ENCODE measurements at places on chromosomes 1 and 21. TPM values are rescaled to one million over a fixed set of nuclear protein-coding genes. Genes with fewer than 3 reads are reported as not detected.

YIPF1 gene
- total RNA-seq: 11.7 TPM

OR10Z1 gene
- not detected for total RNA-seq

ATF6 gene
- 14.3 TPM for total RNA-seq

NPR1 gene
- 2.6 TPM for total RNA-seq

GJA9 gene
- total RNA-seq: not detected

PEA15 gene
- 176 TPM for total RNA-seq

CFH gene
- total RNA-seq: 4.2 TPM

GBP6 gene
- total RNA-seq: not detected

PTGFR gene
- not detected for total RNA-seq

C1QC gene
- not detected for total RNA-seq

RNPEP gene
- 84.0 TPM for total RNA-seq

CD48 gene
- not detected for total RNA-seq

SEC16B gene
- total RNA-seq: 1.3 TPM

AADACL3 gene
- not detected for total RNA-seq

ARMH1 gene
- 0.66 TPM for total RNA-seq

C4BPB gene
- 1.5 TPM for total RNA-seq

SOX13 gene
- 19.7 TPM for total RNA-seq

RPE65 gene
- not detected for total RNA-seq

KRTAP12-2 gene
- total RNA-seq: not detected

WDR26 gene
- 37.2 TPM for total RNA-seq

AHDC1 gene
- total RNA-seq: 19.1 TPM

ARHGEF11 gene
- total RNA-seq: 18.0 TPM

ZNF648 gene
- not detected for total RNA-seq

RAB42 gene
- 3.5 TPM for total RNA-seq

PTCH2 gene
- 0.23 TPM for total RNA-seq

SH2D2A gene
- total RNA-seq: 2.9 TPM

TMEM82 gene
- not detected for total RNA-seq

DMRTA2 gene
- total RNA-seq: 0.10 TPM

CAP1 gene
- 294 TPM for total RNA-seq

SLC26A9 gene
- total RNA-seq: 0.08 TPM

GLIS1 gene
- 0.02 TPM for total RNA-seq

KCND3 gene
- total RNA-seq: not detected

HLX gene
- 5.0 TPM for total RNA-seq

FCRL4 gene
- not detected for total RNA-seq

PTPRC gene
- not detected for total RNA-seq

SPRR2G gene
- total RNA-seq: not detected

PRMT6 gene
- not detected for total RNA-seq

CYP4Z1 gene
- not detected for total RNA-seq

SYCP1 gene
- total RNA-seq: not detected

NUDT4B gene
- total RNA-seq: 1.2 TPM

Measured in A549 treated with AZD2906 at 1 μM for 4 hours (cell line).